ENCODE measurements at places on chromosomes 11 and 22. TPM values are rescaled to one million over a fixed set of nuclear protein-coding genes. Genes with fewer than 3 reads are reported as not detected.

The GPHA2 gene
- not detected for total RNA-seq

DNA sequence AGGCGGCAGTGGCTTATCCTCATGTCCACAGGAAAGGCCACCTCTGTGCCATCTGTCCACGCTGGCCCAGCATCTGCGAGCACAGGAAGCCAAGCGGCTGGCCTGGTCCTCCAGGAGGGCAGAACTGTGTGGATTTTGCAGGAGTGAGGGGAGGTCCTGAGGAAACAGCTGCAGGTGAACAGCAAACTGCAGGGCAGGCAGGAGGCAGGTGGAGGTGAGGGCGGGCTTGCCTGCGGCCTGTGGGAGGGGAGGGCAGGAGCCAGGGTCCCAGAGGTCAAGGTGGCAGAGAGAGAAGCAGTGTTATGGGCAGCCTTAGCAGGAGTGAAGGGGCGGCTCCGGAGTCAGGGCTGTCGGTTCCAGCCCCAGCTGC is 369.7 kb downstream of the SHANK2 start:
- no peaks in the 10 kb centered on the region for H3K4me1 ChIP-seq
- no peaks in the 10 kb centered on the region for H3K36me3 ChIP-seq
- DNase-seq, result no peak
- H3K4me3 ChIP-seq, result no peak overlapping the region
- H3K27ac ChIP-seq, result no peak overlapping the region

DNA sequence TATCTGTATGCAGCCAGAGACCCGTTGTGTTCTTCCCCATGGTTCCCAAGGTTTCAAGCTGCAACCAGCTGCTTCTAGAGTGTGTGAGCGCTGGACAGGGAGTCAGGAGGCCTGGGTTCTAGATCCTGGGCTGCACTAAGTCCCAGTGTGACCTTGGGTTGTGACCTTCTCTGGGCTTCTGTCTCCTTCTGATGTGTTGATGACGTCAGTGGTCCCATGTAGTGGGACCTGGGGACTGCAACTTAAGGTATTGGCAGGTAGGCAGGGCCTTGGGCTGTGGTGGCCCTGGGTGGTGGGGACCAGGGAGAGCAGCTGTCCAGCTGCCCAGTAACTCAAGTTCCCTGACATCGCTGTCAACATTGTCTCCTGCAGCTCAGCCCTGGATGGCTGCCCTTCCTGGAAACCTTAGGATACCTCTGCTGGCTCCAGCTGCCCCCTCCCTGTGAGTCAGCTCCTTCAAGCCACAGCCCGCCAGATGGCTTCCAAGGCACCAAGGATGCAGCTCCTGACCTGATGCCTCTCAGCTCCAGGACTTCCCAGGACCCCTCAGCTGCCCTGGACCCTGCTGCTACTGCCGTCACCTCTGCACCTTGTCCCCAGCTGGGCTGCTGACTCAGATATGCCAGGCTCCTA is 1.3 kb upstream of the PVALB start:
- H3K4me3 ChIP-seq, result no peak overlapping the region
- peaks cover 85% of the 10 kb centered on the region for H3K27me3 ChIP-seq
- H3K36me3 ChIP-seq, result peaks cover 3% of the 10 kb centered on the region
- H3K4me1 ChIP-seq, result peaks cover 5% of the 10 kb centered on the region
- DNase-seq, result no peak

The MUC5B gene
- not detected for total RNA-seq

- peak overlapping the region; percentile 31 for H3K4me3 ChIP-seq
- peaks cover 19% of the 10 kb centered on the region for H3K4me1 ChIP-seq
- peaks cover 20% of the 10 kb centered on the region for H3K27me3 ChIP-seq
- peak overlapping the region; percentile 0 for H3K27ac ChIP-seq
Observed at GRCh38 chr11:1916986-1917522, 2.4 kb upstream of the TNNT3 start.

The MS4A7 gene
- 0.21 TPM for total RNA-seq

- no peaks in the 10 kb centered on the region for H3K27me3 ChIP-seq
- DNase-seq, result no peak
- no peaks in the 10 kb centered on the region for H3K4me1 ChIP-seq
- no peaks in the 10 kb centered on the region for H3K36me3 ChIP-seq
- H3K27ac ChIP-seq, result no peak overlapping the region
Observed at GRCh38 chr11:56750190-56750589, 1.7 kb upstream of the OR9G4 start.

The PYGM gene
- 11.8 TPM for total RNA-seq

- no peak overlapping the region for H3K27ac ChIP-seq
- DNase-seq, result no peak
Observed at GRCh38 chr11:67521924-67522323, 1.3 kb downstream of the CABP2 start.

GRCh38 chr22:29359469-29359868 is 28.9 kb downstream of the AP1B1 start:
- H3K4me3 ChIP-seq, result no peak overlapping the region
- no peak for DNase-seq
- H3K27ac ChIP-seq, result peak overlapping the region; percentile 39
- no peaks in the 10 kb centered on the region for H3K27me3 ChIP-seq
- H3K36me3 ChIP-seq, result peaks cover 5% of the 10 kb centered on the region

DNA sequence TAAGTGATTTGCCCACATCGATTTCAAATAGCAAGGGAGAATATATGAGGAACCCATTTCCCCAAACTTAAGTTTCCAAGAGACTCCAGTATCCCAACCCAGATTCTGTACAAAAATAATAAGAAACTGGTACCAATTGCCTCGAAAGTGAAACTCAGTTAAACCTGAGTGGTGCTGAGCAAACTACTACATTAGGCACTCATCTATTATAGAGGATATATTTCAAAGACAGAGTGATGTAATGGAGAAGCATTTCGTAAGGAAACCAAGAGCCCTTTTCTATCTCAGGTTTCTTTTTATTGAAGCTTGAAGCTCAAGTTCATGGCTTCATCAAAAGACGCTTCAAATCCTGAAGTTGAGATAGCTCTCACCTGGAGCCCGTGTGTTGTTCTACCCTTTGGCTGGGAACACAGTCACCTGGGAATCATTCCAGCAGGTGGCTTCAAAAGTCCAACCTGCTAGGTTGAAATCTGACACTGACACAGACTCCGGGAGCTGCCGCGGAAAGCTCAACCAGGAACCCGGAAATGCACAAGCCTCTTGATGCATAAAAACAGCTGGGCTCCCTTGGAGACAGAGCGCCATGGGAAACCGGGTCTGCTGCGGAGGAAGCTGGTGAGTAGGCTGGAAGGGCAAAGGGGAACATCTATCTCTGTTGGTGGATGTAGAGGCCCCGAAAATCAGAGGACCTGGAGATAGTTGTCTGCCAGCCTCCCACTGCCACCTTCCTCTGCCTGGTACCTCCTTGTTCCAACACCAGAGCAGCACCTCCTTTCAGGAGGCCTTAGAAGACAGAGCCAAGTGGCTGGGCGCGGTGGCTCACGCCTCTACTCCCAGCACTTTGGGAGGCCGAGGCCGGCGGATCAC is at the start of gene C11orf52:
Gene C11orf52 (plus strand): TSS at position 524 of the 867 bp plus-strand sequence. CDS start 60 bp downstream, at position 584.
- peaks cover 6% of the 10 kb centered on the region for H3K36me3 ChIP-seq
- no peak within 1 kb of the TSS for H3K4me3 ChIP-seq
- H3K27me3 ChIP-seq, result peaks cover 52% of the 10 kb centered on the region
- no peak within 1 kb of the TSS for H3K27ac ChIP-seq
- no peaks in the 10 kb centered on the region for H3K4me1 ChIP-seq

- no peaks in the 10 kb centered on the region for H3K4me1 ChIP-seq
- H3K36me3 ChIP-seq, result peaks cover 3% of the 10 kb centered on the region
- no peaks in the 10 kb centered on the region for H3K27me3 ChIP-seq
- no peak overlapping the region for H3K27ac ChIP-seq
Observed at GRCh38 chr11:2662430-2663299, 37.1 kb downstream of the KCNQ1OT1 start.

GRCh38 chr11:59598961-59599360 is 16.6 kb downstream of the OSBP start:
- no peak overlapping the region for H3K27ac ChIP-seq
- H3K36me3 ChIP-seq, result peaks cover 6% of the 10 kb centered on the region
- H3K4me1 ChIP-seq, result peaks cover 12% of the 10 kb centered on the region
- DNase-seq, result no peak

GRCh38 chr11:1503708-1504104 is 17.1 kb upstream of the MOB2 start:
- H3K27me3 ChIP-seq, result no peaks in the 10 kb centered on the region
- peak overlapping the region; percentile 63 for H3K27ac ChIP-seq
- H3K4me3 ChIP-seq, result no peak overlapping the region
- no peak for DNase-seq
- peaks cover 32% of the 10 kb centered on the region for H3K4me1 ChIP-seq

- H3K36me3 ChIP-seq, result no peaks in the 10 kb centered on the region
- DNase-seq, result no peak
- no peaks in the 10 kb centered on the region for H3K27me3 ChIP-seq
- H3K4me3 ChIP-seq, result no peak overlapping the region
- H3K4me1 ChIP-seq, result no peaks in the 10 kb centered on the region
Observed at GRCh38 chr11:26086028-26086427, 245.9 kb upstream of the ANO3 start.

The OOSP4B gene
- total RNA-seq, result not detected

DNA sequence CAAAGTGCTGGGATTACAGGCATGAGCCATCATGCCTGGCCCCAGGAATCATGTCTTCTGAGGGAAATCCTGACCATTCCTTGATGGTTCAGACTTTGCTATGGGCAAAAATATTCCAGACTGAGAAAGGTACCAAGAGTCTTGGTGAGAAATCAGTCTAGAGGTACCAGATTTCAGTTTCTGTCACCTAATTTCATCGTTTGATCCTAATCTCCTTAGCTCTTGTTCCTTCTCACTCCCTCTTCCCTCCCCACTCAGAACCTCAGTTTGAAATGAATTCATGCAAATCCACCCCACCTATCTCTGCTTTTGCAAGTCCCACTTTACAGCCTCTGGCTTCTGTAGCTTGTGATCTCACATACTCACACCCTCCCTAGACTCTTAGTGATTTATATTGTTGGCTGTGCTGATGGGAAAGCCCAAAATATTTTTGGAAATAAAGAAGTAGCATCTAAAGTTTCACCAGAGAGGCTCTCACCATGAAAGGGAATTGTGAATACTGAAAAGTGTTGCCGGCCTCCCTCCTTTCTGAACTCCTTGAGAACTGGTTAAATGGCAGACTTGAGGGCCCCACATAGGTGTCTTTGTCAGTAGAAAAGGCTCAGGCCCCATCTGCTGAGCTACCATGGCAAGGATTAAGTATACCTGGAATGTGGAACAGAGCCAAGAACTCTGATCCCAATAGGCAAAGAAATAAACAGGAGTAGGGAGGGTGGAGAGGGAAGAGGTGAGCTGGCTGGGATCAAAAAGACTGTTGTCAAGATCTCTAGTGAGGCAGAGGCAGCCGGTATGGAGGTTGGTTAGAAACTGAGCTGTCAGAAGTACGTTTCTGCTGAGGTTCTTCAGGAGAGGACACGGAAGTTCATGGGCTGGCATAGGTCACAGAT is 190.5 kb upstream of the MTMR2 start:
- peak overlapping the region; percentile 37 for H3K27ac ChIP-seq
- peak overlapping the region; percentile 19 for H3K4me3 ChIP-seq
- no peak for DNase-seq
- H3K27me3 ChIP-seq, result no peaks in the 10 kb centered on the region

GRCh38 chr11:16902182-16902581 is 112.0 kb downstream of the PLEKHA7 start:
- DNase-seq, result no peak
- no peak overlapping the region for H3K27ac ChIP-seq
- H3K36me3 ChIP-seq, result no peaks in the 10 kb centered on the region
- H3K27me3 ChIP-seq, result no peaks in the 10 kb centered on the region
- peaks cover 24% of the 10 kb centered on the region for H3K4me1 ChIP-seq
- H3K4me3 ChIP-seq, result no peak overlapping the region

The KIF18A gene
- total RNA-seq, result 5.3 TPM

The PLAAT2 gene
- total RNA-seq, result not detected

DNA sequence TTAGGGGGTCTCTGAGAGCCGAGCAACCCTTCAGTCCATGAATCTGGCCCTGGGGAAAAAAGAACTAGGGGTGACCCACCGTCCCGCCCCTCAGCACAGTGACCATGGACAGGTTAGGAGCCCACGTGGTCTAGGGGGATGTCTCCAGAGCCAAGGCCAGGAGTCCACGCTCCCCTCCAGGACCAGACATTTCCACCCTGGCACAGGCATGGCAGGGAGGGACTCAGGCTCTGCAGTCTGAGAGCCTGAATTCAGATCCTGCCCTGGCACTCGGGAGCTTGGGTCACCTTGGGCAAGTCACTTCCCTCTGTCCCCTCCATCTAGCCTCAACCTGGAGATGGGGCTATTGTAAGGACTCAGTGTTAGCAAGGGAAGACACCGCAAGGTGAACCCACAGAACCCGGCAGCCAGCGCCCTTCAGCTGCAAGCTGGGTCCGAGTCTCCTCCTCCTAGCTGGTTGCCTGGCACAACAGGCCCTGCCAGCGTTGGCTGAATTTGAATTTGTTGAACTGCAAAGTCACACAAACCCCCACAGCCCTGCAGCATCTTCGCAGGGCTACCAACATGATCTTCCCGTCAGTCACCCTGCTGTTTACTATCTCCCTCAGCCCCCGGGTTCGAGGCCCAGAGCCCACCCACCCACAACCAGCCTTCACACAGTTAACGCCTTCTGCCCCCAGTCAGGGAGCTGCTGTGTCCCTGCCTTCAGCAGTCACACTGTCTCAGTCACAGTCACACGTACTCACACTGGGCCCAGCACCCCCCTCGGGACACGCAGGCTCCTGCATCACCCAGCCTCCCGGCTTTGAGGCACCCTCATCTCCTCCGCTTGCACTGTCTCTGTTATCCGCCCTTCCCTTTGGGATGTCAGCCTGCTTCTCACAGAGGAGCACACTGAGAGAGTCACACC is 603 bp upstream of the PDGFB start:
- peaks cover 29% of the 10 kb centered on the region for H3K4me1 ChIP-seq
- no peak for DNase-seq
- no peaks in the 10 kb centered on the region for H3K36me3 ChIP-seq
- H3K27me3 ChIP-seq, result peaks cover 7% of the 10 kb centered on the region
- peak overlapping the region; percentile 32 for H3K27ac ChIP-seq

- H3K36me3 ChIP-seq, result no peaks in the 10 kb centered on the region
- peak overlapping the region; percentile 96 for H3K27ac ChIP-seq
- H3K27me3 ChIP-seq, result no peaks in the 10 kb centered on the region
- peaks cover 45% of the 10 kb centered on the region for H3K4me1 ChIP-seq
- DNase-seq, result no peak
Observed at GRCh38 chr22:39176143-39176713, 23.7 kb upstream of the CBX7 start.

DNA sequence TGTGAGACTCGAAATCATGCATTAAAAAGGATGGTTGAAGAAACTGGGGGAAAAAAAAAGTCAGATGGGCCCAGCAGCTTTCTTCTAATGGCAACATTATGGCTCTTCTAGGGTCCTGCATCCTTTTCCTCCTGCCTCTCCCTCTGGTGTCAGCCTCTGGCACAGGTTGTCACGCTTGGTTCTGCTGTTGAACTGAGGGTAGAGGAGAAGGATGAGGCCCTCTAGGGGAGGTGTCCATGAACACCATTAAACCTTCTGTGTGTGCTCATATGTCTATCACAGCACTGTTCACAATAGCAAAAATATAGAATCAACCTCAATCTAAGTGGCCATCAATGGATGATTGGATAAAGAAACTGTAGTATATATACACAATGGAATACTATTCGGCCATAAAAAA is 36.0 kb downstream of the BUD13 start:
- peaks cover 13% of the 10 kb centered on the region for H3K4me1 ChIP-seq
- peaks cover 10% of the 10 kb centered on the region for H3K27me3 ChIP-seq
- no peaks in the 10 kb centered on the region for H3K36me3 ChIP-seq
